ENCODE measurements at places on chromosomes 3 and 15.

- no peak for DNase-seq
Measured at GRCh38 chr3:160580938-160581337, 15.6 kb upstream of the KPNA4 start.

DNA sequence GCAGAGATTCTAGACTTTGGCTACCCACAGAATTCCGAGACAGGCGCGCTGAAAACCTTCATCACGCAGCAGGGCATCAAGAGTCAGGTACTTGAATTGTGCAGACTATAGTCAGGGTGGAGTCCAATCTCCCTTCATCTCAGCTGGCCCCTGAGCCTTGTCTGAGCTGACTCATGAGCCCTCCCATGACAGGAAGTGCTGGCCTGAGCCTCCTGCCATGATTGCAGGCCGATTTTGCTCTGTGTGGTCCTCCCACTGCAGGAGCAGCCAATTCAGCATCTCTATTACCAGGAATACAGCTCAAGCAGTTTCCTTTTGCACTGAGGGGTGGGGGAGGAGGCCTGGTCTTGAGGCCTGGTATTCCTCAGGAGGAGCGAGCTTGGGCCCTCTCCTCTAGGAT lies 5.5 kb downstream of the AP2M1 start:
- DNase-seq = no peak

GRCh38 chr15:51718219-51718618 lies 19.2 kb downstream of the LYSMD2 start:
- DNase-seq = no peak

GRCh38 chr15:91304786-91305185 lies 204.7 kb downstream of the SV2B start:
- DNase-seq = no peak

GRCh38 chr3:134299185-134299887 lies 48.7 kb upstream of the RYK start:
- DNase-seq = no peak

- DNase-seq = no peak
Measured at GRCh38 chr3:114556657-114557213, 262.9 kb downstream of the TIGIT start.

DNA sequence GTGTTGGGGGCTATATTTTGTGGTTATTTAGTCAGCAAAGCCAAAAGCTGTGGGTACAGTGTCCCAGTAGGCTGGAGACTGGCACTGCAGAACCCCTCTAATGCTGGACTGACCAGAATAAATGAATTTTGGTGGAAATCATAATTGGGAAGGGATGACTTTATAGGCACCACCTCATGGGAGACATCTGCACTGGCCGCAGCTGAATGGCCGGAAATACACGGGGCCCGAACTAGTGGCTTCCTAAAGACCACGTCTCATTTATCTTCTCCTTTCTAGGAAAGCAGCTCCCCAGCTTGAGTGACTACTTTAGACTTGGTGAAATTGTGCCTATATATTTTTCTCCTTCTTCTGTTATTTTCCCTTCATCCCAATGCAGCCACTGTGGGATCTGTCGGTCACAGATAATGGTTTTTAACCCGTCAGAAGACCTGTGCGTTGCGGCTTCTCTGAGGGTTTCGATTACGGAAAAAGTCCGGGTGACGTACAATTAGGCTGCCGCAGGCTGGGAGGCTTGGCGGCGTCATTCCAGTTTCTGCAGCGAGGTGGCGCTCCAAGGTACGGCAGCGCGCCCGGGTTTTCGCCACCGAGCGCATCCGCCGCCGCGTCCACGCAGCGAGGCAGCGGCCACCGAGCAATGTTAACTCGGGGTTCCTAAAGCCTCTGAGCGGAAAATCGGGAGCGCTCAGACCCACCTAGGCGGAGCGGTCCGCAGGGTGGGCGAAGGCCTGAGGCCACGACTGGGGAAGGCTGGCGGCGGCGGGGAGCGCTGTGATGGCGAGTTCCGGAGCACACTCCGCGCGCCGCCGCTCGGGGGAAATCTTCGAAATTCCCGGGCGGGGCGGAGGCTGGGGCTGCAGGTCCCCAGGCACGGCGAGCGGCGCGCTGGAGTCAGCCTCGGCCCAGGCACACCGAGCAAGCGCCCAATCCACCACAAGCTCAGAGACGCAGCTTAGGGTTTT lies 26.3 kb downstream of the NR2F2 start:
- peak; percentile 85 for DNase-seq

DNA sequence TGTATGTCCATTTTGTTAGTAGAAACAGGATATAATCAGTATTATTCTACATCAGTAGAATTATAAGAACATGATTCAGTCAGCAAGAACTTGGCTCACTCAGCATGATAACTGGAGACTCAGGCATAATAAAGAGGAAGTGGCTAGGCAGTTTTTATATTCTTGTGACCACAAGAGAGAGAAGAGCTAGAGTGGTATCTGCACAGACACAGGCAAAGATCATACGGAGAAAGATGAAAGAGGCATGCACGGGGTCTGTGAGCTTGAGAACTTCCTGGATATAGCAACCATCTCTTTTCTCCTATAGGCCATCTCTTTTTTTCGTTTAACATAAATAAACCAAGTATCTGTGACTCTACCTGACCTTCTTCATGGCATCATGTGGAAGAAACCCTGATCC lies 46.8 kb downstream of the MYO5A start:
- no peak for DNase-seq

DNA sequence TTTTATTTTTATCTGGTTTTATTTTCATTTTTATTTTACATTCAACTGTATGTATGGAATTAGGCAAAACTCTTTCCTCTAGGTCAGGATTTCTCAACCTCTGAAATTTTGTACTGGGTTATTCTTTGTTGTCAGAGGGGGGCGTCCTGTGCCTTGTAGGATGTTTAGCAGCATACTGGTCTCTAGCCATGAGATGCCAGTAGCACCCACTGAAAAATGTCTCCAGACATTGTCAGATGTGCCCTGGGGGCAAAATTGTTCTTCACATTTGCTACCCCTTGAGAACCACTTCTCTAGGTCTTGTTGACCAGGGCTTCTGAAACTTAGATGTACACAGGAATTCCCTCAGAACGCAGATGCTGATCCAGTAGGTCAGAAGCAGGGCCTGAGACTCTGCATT lies 5.4 kb downstream of the CHRNA5 start:
- DNase-seq = no peak

DNA sequence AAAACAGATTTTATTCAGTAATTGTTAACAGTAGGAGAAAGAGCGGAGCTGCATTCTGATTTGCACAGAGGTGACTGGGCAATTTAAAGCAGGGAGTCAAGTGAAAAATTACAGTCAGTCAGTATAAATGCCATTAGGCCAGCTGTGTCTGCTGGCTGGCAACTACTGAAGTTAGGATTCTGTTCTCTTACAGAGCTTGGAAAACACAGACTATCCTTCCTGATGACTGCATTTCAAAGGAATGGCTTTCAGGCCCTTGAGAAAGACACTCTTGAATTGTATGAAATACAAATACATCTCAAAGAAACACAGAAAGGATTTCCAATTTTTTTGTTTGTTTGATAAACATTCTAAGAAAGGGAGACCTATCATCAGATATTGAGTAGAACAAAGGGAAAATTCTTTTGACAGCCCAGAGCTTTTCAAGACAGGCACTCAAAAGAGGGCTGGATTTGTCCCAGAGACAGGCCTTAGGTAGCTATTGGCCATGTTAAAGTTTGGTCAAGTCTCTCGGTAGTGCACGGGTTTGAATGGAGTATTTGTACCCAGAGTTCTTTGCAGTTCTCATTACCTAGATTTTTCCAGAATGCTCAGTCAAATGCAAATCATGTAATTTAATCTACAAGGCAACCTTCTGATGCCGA lies 551.2 kb upstream of the CCDC54 start:
- no peak for DNase-seq

- DNase-seq = no peak
Measured at GRCh38 chr3:49761661-49762060, 24.7 kb downstream of the IP6K1 start.

GRCh38 chr3:67521053-67521646 lies 133.3 kb downstream of the SUCLG2 start:
- no peak for DNase-seq

GRCh38 chr15:64949383-64950186 lies 37.9 kb downstream of the ANKDD1A start:
- no peak for DNase-seq

DNA sequence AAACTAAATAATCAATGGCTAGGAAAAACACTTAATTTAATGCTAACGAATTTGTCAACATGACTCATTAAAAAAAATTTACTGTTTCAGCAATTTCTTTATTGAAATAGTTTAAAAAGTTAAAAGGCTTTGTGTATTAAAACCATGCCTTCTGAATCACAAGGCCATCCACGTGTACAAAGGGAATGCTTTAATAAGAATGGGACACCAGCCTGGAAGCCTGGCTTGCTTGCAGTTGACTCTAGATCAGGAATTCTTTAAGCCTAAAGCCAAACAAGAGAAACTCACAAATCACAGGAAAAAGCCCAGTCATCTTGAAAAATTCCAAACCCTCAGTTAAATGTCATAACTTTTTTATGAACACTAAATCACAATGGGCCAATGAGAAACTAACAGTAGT lies 137.6 kb downstream of the PEAK1 start:
- peak; percentile 10 for DNase-seq

DNA sequence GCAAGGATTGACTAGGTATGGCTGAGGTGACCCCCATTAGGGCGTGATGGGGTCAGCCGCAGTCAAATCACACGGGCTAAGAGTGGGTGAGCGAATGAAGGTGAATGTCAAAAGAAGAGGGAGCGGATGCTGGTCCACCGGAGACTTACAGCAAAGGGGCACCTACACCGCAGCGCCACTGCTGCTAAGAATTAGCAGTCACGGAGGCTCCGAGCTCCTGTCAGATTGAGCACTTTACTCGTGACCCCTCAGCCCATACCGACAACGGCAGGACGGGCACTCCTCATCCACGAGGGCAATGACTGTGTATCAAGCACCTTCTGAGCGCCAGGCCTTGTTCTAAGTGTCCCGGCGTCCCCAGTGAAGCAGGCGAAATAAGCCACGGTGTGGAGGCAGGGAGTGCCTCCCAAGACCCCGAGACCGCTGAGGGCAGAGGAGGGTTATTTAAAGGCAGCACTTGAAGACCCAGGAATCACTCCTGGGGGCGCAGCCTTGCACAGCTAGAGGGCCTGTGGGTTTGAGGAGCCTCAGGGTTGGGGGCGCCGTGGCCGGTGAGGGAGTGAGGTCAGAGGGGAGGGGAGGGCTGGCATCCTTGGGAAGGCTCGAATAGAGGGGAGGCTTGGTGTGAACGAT lies 61.6 kb upstream of the GATA2 start:
- DNase-seq = no peak

GRCh38 chr3:188338086-188338485 lies 184.1 kb downstream of the LPP start:
- no peak for DNase-seq

DNA sequence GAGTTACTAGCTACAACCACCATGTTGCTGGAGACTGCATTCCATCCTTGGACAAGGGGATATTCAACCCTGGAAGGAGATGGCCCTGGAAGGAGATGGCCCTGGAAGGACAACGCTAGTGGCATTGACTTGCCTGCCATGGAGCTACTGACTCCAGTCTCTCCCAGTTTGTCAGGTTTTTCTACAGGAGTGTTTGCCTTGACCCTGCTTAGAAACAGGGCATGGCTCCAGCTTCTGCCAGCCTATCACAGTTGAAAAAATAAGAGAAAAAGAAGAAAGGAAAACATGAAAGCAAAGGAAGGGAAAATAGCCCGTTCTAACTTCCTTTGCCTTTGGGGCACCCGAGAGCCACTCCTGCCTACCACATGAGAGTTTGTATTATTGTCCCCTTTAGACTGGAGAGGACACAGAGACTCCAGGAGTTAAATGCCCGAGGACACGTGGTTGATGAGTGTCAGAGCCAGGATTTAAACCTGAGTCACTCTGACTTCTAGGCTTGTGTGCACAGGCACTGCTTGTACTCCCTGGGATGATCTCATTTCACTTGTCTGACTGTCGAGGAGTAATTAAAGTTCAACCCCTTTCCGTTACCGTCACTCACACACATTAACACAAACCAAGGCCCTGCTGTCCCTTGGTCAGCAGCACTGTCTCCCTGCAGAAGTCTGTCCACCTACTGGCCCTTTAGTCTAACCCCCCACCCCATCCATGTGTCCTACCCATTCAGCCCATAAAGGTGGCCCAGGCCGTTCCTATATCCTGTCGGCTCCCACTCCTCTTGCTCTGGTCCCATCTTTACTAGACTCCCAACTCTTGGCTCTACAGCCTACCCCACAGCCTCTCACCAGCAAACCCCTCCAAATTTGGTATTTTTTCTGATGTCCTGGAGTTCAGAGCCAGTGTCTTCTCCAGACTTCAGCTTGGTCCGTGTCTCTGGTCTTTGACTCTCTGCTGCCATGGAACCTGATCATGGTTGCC lies 46.1 kb downstream of the C2CD4A start:
- no peak for DNase-seq

DNA sequence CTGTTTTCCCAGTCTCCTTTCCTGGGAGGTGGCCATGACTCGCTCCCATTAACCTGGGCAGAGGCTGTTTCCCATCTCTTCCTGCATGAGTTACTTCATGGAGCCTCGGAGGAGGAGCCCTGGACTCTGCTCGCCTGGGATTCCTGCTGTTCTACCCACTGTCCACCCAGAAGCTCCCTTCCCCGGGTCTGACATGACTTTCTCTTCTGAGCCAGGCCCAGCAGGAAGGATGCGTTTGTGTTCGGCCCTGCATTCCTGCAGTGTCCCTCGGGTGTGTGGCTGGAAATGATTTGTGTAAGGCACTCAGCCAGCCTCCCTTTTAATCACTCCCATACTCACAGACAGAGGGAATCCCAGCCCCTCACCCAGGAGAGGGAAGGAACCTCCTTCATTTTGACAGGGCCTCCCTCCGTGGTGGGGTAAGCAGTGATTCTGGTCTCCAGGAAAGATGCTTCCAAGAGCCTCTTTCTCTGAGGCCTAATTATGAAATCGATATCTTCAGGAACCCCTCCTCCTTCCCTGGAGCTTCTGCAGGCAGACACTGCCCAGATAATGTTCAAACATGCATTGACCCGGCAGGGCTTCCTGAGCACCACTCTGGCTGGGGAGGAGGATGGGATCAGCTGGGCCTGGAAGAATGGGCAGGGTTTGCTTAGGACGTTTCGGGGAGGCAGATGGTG lies 41.6 kb upstream of the DLG1 start:
- no peak for DNase-seq

DNA sequence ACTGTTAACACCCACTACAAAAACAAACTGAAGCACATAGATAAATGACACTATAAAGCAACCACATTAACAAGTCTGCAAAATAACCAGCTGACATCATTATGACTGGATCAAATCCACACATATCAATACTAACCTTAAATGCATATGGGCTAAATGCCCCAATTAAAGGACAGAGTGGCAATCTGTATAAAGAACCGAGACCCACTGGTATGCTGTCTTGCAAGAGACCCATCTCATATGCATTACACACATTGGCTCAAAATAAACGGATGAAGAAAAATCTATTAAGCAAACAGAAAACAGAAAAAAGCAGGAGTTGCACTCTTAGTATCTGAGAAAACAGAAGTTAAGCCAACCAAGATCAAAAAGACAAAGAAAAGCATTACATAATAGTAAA lies 1375.4 kb downstream of the ZPLD1 start:
- no peak for DNase-seq

DNA sequence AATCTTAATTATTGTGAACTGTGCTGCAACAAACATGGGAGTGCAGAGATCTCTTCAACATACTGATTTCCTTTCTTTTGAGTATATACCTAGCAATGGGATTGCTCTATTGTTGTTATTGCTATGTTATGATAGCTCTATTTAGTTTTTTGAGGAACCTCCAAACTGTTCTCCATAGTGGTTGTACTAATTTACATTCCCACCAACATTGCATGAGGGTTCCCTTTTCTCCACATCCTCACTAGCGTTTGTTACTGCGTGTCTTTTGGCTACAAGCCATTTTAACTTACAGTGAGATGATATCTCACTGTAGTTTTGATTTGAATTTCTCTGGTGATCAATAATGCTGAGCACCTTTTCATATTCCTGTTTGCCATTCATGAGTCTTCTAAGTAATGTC lies 45.5 kb upstream of the TNFSF10 start:
- no peak for DNase-seq
